CD8-positive, alpha-beta T cell (primary cell): ENCODE measurements at places on chromosomes 6 and 20.

GRCh38 chr20:43667341-43668132 is 623 bp downstream of the MYBL2 start:
- DNase-seq, result no peak

GRCh38 chr6:124991764-124992295 is 29.6 kb downstream of the RNF217 start:
- DNase-seq, result no peak

- DNase-seq, result no peak
Observed at GRCh38 chr6:152318278-152318677, 318.9 kb downstream of the SYNE1 start.

- DNase-seq, result no peak
Observed at GRCh38 chr20:4483486-4483885, 238.2 kb upstream of the PRND start.

DNA sequence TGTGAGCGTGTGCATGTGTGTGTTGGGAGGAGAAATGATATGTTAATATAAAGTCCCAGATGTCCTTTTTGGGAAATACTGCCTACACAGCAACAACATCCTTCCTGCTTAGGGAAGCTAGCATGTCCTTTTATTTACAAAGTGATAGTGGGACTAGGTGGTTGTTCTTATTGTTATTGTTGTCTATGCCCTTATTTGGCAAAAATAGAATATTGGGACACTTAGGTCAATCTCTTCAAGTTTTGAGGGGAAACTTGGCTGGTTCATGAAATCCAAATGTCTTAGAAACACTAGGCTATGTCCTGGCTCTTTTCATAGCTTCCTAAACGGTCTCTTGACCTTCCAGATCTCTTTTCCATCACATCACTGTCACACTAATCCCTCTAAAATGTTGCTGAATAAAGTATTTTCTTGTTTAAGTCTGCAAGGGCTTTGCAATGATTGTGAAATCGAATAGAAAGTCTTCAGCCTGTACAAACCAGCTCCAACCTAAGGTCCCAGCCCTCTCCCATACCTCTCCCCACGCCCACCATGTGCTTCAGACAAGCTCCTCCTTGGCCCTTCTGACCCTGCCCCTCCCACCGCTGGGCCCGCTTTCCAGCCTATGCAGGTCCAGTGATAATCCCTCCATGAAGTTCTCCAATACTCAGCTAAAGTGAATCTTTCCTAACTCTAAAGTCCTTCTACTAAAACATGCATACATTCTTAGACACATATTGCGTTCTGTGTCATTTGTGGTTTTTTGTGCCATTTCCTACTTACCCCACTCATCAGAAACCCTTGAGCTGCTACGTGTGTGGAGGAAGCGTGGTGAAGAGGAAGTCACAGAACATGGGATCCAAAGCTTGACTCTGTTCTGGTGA is 205.1 kb downstream of the LY86 start:
- DNase-seq, result no peak

DNA sequence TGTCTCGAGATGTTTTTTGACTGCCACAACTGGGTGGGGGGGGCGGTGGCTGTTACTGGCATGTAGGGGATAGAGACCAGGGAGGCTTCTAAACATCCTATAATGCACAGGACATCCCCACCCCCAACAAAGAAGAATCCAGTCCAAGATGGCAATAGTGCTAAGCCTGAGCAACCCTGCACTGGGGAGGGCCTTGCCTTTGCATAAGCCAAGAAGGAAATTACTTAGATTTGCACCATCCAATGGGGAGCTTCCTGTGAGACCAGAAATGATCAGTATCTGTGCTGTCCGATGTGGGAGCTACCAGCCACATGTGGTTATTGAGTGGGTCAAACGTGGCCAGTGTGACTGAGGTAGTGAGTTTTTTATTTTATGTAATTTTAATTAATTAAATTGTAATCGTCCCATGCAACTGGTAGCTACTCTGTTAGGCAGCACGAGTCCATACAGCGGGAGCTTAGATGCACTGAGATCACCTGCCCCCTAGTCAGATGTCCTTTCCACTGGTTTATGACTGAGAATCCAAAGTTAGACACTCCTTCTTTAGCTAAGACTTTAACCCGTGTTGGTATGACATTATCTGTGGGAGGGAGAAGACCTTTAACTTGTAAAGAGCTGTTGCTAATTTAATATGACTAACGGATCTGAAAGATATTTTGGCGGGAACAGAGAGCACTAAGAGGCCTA is 97.4 kb upstream of the NEDD9 start:
- no peak for DNase-seq

- no peak for DNase-seq
Observed at GRCh38 chr20:49569411-49570115, 1.6 kb upstream of the PTGIS start.

DNA sequence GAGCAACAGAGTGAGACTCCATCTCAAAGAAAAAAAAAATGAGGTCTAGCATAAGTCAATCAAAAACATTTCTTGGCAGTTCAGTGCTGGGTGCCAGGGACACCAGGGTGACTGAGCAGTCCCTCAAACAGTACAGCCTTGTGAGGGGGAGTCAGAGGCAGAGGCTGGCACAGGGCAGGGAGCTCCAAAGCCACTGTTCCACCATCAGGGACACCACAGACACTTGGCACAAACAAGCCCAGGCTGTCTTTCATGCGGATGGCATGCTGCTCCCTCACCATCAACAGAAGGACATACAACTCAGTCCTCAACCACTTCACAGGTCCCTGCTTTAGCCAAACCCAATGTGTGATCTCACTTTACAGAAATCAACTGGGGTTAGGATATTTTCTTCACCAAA is 36.0 kb upstream of the GRM4 start:
- DNase-seq, result no peak

DNA sequence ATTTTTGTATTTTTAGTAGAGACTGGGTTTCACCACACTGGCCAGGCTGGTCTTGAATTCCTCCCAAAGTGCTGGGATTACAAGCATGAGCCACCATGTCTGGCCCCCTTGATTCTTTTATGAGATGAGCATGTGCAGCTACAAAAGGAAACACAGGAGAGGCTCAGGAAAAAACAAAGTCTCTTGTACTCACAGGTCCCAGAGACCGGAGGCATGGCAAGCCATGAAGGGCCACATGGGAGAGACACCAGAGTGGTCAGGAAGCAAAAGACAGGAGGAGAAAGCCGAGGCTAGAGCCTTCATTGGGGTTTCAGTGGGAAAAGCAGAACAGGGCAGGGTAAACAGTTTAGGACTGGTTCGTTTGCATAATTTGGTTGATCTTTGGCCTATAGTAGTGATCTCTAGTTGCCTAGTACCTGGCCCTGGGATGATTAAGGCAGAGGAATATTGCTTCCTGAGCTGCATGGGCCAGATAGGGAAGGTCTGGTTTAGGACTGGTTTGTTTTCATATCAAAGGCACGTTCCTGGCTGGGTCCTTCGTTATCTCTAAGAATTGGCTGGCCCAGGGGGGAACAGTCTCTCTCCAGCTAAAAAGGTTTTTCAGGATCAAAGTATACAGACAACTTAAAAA is 48.2 kb upstream of the PRND start:
- no peak for DNase-seq

- DNase-seq, result no peak
Observed at GRCh38 chr20:58994390-58995159, 12.5 kb downstream of the CTSZ start.

- no peak for DNase-seq
Observed at GRCh38 chr6:14170128-14170527, 52.6 kb downstream of the CD83 start.

GRCh38 chr6:52098721-52099120 is 11.3 kb upstream of the PKHD1 start:
- no peak for DNase-seq

GRCh38 chr20:52416953-52417352 is 225.4 kb upstream of the ZFP64 start:
- no peak for DNase-seq

DNA sequence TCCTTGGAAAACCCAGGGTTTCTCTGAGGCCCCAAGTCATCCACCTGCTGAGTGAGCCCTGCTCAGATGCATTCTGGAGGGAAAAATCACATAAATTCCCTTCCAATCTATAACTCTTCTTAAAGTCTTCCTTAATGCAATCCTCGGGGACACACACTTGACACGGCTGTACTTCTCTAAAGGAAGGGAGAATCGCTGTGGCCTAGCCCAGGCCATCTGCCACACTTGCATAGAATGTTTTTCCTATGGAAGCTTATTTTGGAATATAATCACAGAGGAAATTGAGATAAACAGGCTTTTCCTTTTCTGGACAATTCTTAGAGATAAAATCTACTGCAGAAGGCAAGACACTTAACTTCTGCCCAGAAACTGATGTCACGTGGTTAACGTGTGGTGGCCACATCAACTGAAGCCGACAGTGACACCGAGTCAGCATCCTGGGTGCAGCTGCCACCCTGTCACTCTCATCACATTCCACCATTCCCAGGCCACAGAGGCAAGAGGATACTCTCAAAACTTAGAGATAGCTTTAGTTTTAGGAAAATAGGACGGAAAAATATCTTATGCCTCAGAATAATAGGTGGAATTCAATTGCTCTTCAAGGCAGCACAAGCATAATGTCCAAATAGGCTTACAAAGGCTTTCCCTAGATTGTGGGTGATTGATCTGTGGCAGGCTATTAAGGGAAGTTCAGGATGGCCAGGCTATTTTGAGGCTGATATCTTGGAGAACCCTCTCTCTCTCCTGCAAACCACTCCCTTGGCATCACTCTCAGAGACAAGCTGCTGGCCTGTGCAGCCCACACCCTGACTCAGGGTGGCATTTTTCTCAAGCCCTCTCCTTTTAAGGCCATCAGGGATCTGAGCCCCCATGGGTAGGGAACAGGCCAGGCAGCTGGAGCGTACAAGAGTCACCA is 29.6 kb downstream of the PSMB1 start:
- no peak for DNase-seq

DNA sequence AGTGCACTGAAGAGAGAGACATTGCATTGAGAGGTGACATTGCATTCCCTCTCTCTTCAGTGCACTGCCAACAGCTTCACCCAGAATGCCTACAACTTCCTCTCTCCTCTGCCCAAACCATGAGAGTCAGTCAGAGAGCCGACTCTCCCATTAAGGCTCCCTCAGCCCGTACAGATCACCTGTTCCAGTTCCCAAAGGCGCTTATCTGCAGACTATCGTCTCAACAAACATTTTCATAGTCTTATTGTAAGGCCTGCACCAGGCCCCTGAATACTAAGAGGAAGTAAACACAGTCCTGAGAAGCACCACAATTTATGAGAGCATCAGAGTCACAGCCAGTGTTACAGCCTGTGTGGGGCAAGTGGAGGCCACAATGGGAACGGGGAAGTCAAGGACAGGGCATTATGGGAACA is 53.7 kb downstream of the GFOD1 start:
- no peak for DNase-seq

GRCh38 chr20:48645666-48646065 is 182.1 kb downstream of the PREX1 start:
- no peak for DNase-seq

DNA sequence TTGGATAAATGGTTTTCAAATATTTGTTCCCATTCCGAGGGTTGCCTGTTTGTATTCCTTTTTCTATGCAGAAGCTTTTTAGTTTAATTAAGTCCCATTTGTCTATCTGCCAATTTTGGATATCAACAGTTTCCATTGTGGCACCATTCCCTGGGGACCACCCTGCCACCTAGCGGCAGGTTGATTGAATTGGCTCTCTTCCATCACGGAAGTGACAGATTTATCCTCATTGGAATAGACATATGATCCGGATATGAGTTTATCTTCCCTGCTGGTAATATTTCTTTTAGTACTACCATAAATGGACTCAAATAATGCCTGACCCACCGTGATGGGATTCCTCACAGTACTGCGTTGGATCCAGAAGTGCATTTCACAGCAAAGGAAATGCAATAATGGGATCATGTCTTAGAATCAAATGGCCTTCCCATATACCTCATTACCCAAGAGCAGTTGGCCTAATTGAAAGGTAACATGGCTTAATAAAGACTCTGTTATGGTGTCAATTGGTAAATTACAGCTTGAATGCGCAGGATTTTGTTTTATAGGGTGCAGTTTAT is 327.0 kb downstream of the BMP2 start:
- DNase-seq, result no peak

GRCh38 chr6:12012038-12012557 is at the start of gene HIVEP1:
Gene HIVEP1, plus strand, starts transcription at chr6:12012312. Its CDS starts 3,317 bp downstream, at chr6:12015629.
- DNase-seq, result no peak

DNA sequence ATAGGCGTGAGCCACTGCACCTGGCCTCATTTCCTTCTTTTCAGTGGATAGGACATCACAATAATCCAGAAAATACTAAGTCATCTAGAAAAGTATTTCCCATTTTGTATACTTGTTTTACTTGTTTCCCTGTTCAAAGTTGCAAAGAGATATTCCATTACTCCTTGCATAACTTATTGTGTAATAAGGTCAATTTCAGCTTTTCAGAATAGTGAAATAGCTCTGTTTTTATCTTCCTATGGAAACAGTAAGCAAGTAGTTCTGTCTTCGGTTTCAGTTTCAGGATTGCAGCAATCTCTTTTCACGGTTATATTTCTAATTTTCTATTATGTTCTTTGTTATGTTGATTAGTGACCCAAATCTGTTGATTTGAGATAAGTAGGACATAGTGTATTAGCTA is 6.0 kb downstream of the STX11 start:
- no peak for DNase-seq

- DNase-seq, result no peak
Observed at GRCh38 chr20:62508641-62509051, 32.9 kb upstream of the GATA5 start.

DNA sequence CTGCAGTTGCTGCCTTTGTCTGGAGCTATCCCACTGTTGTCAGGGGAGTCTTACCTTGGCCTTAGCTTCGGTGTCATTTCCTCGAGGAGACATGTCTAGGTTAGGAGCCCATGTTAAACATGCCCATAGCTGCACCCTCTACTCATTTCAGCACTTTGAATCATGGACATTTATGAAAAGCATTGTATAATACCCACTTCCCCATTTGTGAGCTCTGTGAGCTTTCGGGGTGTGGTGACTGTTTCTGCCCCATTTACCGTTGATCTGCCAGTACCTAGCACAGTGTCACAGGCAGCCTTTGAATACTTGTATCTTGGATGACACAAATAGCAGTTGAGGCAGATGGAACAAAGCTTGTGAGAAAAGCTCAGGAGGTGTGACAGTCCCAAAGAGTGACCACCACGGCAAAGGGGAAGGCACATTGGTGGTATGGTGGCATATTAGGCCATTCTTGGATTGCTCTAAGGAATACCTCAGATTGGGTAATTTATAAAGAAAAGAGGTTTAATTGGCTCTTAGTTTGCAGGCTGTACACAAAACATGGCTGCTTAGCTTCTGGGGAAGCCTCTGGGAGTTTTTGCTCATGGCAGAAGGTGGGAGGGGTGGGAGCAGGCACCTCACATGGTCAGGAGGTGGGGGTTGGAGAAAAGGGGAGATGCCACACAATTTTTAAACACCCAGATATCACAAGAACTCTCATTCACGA is 42.0 kb downstream of the JARID2 start:
- DNase-seq, result no peak

- no peak for DNase-seq
Observed at GRCh38 chr6:12893036-12893435, 176.5 kb downstream of the PHACTR1 start.

GRCh38 chr6:157800420-157801237 is 22.4 kb upstream of the SNX9 start:
- no peak for DNase-seq

- no peak for DNase-seq
Observed at GRCh38 chr20:12925210-12925755, 83.5 kb upstream of the SPTLC3 start.
